Suprapubic skin (tissue), 4 donors: ENCODE measurements at places on chromosomes 13 and 19.

- DNase-seq: no peak
These were observed 8.9 kb upstream of the WBP4 start for GRCh38 chr13:41052441-41052840.

- no peak for DNase-seq
These were observed 248.1 kb downstream of the PCCA start for GRCh38 chr13:100336795-100337516.

- DNase-seq: no peak
These were observed 6.5 kb downstream of the R3HDM4 start for GRCh38 chr19:906480-906879.

GRCh38 chr19:18425515-18426415 is 6.6 kb downstream of the SSBP4 start:
- DNase-seq: peak; percentile 81

GRCh38 chr19:1424192-1424955 is 13.8 kb upstream of the RPS15 start:
- no peak for DNase-seq

DNA sequence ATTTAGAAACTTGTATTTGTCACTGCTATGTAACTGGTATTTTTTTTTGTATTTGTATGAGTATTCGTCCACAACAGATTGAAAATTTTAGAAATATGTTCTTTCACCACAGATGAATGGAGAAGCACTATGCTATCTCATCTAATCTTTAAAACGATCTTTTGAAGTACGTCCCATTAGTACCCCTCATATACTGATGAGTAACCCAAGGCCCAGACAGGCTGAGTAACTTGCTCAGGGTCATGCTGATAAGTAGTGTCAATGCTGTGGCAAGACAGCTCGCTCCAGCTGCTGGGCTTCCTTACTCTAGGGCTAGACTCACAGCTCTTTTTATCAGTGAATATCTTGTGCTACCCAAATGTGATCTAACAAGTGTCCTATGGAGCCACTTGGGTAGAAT is 154.2 kb downstream of the SUCLA2 start:
- no peak for DNase-seq

- DNase-seq: no peak
These were observed 1.1 kb downstream of the PTGER1 start for GRCh38 chr19:14473978-14474578.

GRCh38 chr13:39684531-39685137 is 29.2 kb downstream of the COG6 start:
- no peak for DNase-seq

- DNase-seq: no peak
These were observed 107.2 kb upstream of the MLNR start for GRCh38 chr13:49112782-49113525.

DNA sequence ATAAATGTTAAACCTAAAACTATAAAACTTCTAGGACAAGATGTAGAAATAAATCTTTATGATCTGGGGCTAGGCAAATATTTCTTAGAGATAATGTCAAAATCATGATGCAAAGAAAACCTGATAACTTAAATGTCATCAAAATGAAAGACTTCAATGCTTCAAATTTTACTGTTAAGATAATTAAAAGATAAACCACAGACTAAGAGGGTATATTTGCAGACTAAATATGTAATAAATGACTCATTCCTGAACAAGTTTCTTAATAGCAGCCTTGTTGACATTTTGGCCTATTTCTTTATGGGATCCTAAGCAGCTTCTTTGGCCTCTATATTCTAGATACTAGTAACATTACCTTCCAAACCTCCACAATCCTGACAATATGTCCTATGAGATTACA is 2878.3 kb upstream of the PCDH20 start:
- no peak for DNase-seq

DNA sequence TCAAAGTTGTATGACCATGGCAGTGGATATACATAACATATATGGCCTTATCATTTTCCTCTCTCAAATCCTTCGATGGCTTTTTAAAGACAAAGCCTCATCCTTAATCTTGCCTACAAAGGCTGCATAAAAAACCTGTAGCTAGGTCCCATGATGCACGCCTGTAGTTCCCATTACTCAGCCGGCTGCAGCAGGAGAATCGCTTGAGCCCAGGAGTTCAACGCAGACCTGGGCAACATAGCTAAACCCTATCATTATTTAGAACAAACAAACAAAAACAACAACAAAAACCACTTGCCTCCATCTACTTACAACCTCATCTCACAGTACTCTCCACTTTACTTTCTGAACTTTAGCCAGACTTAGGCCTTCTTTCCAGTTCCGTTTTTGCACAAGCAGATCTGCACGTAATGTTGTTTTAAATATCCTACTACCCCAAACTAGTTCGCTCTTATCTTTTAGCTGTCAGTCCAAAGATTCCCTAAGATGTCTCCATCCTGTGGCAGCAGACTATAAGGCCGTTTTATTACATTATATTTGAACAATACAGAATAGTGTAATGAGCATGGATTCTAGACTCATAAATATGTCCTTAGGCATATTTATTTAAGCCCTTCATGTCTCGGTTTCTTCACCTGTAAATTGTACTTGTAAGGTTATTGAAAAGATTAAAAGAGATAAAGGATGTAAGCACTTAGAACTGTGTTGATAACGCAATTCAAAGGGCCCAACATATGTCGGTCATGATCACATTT is 969 bp upstream of the POMP start:
- DNase-seq: no peak

GRCh38 chr13:110161112-110161882 is 145.7 kb downstream of the COL4A1 start:
- no peak for DNase-seq

DNA sequence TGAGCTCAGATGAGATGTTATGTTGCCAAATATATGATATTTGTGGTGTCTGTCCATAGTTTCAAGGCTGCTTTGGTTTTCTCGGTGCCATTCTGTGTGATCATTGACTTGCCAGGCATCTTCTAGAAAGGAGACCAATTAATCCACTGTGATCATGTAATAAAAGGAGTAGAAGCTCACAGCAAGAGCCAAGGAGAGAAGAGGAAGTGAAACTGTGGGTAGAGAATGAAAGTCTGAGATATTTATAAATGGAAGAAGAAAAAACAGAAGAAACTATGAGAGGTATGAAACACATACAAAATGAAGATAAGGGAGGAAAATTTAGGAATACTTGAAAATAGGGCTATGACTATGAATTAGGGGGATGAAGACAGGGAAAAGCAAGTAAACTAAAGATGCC is 11.1 kb upstream of the ZNF613 start:
- no peak for DNase-seq

DNA sequence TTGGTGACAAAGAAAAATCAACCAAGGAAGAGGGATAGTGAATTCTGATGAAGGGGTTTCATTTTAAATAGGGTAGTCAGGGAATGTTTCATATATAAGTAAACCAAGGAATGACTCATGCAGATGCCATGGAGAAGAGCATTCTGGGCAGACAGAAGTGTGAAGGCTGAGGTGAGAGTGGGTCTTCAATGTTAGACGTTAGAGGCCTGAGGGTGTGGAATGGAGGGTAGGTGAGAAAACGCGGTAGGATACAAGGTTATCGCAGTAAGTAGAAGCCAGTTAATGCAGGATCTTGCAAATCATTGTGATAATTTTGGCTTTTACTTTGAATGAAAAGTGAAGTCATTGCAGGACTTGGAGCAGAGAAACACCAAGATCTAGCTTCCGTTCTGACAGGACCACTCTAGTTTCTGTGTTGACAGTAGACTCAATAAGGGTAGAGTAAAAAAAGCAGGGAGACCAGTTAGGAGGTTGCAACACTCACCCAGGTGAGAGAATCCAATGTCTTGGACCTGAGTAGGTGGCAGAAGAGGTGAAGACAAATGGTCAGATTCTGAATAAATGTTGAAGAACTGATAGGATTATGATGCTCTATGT is 225.2 kb upstream of the TMTC4 start:
- no peak for DNase-seq

GRCh38 chr19:10646456-10647159 is 7.5 kb upstream of the ILF3 start:
- no peak for DNase-seq

GRCh38 chr13:112980434-112980833 is 11.4 kb downstream of the MCF2L start:
- DNase-seq: no peak

DNA sequence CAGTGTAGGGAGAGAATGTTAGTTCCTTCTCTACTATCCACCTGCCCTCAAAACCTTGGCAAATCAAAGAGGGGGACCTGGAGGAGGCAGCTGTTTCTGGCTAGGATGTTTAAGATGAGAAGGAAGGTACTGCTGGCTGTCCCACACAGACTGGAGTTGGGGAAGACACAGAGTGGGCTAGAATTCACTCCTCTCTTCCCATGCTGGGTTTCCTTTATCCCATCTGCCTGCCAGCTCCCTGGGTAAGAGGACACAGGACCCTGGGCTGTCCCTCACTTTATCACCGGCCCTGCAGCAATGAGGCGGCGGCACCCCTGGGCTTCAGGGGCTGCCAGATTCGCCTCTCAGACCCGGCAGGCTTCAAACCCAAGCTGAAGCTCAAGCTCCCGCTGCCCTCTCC is 69.5 kb downstream of the KLF2 start:
- DNase-seq: no peak

DNA sequence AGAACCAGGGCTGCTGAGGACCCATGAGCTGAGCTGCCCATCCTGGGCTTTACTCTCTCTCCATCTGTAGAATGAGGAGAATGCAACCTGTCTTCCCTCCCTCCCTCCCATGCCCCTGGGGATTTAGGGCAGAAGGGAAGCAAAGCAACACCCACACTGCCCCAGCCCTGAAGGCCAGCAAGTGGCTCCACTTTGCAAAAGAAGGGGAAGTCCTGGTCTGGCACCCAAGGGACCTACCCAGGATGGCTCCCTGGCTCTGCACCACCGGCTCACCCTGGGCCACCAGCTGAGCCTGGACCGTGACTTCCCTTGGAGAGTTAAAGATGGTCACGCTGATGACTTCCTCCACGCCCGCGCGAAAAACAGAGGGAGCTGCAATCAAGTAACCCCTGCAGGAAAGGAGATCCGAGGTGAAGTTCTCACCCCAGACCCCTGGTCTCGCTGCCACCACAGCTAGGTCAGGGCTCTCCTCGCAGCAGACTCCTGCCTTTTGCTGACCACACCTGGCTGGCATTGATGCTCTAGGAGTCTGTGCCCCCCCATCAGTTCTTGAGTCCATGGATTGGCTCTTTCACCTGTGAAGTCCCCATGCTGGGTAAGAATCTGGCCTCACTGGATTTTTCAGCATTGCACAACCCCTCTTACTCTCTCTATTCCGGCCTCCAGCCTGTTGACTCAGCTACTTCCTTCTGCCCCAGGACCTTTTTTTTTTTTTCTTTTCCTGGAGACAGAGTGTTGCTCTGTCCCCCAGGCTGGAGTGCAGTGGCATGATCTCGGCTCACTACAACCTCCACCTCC is 4.6 kb downstream of the CPAMD8 start:
- DNase-seq: no peak

DNA sequence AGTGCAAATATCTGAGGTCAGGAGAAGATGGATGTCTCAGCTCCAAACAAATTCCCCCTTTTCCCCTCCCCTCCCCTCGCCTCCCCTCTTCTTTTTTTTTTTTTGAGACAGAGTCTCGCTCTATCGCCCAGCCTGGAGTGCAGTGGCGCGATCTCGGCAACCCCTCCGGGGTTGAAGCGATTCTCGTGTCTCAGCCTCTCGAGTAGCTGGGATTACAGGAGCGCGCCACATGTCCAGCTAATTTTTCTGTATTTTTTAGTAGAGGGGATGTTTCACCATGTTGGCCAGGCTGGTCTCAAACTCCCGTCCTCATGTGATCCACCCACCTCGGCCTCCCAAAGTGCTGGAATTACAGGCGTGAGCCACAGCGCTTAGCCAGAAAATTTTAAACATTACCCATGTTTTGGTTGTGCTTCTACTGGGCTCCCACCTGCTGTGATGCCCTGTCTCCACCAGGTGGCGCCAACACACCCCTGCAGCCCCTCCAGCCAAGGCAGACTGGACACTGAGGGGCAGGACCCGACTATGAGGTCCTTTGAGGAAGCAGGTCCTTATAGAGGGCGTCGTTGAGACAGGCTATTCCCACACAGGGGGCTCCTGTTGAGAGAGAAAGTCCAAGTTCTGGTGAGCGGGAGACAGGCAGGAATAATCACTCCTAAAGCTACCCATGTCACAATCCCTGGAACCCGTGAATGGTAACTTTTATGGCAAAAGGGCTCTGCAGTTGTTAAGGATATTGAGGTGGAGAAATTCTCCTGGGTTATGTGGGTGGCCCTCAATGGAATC is 6.3 kb downstream of the ERICH4 start:
- no peak for DNase-seq

GRCh38 chr13:99467764-99468163 is 33.5 kb upstream of the TM9SF2 start:
- no peak for DNase-seq

DNA sequence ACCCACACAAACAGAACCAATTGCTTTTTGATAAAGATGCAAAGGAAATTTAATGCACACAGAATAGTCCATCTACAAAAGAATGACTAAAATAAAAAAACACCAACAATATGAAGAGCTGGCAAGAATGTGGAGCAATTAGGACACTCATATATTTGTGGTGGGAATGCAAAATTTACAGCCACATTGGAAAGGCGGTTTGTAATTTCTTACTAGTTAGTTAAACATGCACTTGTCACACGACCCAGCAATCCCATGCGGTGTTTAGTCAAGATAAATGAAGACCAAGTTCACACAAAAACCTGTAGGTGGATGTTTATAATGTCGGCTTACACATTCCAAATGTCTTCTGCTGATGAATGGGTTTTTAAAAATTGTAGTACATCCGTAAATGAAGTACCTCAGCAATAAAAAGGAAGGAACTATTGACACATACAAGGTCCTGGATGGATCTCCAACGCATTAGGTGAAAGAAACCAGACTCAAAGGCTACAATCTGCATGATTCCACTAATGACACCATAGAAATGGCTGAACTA is 5.2 kb downstream of the GRTP1 start:
- DNase-seq: no peak

GRCh38 chr19:13892870-13893269 is 13.0 kb downstream of the BRME1 start:
- DNase-seq: no peak

- DNase-seq: no peak
These were observed 492.6 kb downstream of the COG6 start for GRCh38 chr13:40148101-40148500.

DNA sequence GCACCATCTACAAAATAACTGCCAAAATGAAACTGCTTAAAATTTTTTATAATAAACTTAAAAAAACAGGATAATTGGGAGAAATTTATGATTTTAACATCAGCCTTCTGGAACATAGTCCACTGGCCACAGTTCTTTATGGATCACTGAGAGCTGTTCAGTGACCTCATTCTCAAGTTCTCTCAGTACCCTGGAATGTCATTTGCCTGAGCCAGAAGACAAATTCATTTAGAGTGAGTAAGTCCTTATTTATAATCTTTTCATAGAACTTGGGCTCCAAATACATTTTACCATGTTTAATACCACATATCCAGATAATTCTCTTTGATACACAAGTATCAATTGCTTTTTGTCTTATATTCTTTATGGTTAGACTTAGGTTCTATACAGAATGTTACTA is 87.6 kb downstream of the CAB39L start:
- DNase-seq: no peak
